ENCODE measurements at places on chromosomes 3 and 15. TPM values are rescaled to one million over a fixed set of nuclear protein-coding genes. Genes with fewer than 3 reads are reported as not detected.

CCR3 gene
- total RNA-seq: not detected

DNA sequence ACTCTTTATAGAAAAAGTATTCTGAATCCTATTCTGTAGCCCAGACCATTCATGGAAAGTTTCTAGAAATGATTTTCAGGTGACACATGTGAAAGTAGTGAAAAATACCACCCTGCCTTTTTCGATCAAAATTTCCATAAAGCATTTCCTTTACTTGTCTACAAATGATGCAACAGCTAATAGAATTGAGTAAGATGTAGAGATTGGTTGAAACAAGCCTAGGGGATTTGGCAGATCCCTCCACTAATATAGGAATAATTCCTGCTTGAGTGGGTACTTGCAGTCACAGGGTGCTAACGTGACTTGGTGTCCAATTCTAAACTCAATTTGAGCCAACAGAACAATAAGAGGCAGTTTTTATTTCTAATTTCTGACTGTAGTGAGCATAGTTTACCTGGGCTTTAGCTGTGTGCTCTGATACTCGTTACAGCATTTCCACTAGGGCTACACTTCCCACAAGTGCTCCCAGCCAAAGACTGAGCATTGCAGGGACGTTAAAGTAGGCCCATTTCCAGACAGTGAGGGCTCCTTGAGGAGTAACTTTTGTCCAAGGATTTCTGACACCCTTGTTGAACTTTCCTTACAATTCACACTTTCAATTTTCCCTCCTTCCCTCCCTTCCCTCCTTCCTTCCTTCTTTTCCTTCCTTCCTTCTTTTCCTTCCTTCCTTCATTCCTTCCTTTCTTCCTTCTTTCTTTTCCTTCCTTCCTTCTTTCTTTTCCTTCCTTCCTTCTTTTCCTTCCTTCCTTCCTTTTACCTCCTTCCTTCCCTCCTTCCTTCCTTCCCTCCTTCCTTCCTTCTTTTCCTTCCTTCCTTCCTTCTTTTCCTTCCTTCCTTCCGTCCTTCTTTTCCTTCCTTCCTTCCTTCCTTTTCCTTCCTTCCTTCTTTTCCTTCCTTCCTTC, 53.9 kb upstream of the TP63 start:
- no peaks in the 10 kb centered on the region for H3K27me3 ChIP-seq
- H3K27ac ChIP-seq: no peak overlapping the region
- no peak overlapping the region for H3K4me3 ChIP-seq
- no peak for DNase-seq
- H3K4me1 ChIP-seq: no peaks in the 10 kb centered on the region

DNA sequence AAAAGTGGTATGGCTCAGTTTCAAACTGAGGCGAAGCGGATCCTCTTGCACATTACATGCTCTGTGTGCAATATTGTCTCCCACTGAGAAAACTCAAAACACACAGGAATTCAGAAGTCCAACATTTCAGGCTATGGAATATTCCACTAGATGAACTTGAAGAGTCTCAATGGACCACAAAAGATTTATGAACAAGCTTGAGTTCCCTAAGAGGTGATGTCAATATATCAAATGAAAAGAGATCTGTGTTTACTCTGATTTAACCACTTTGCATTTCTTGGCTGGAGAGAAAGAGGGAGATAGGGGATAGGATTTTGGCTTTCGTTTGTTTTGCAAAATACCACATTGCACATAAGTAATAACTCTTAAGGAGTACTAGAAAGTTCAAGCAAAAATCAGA, 20.3 kb downstream of the PDZRN3 start:
- DNase-seq: no peak
- H3K36me3 ChIP-seq: no peaks in the 10 kb centered on the region
- H3K27ac ChIP-seq: no peak overlapping the region

DNA sequence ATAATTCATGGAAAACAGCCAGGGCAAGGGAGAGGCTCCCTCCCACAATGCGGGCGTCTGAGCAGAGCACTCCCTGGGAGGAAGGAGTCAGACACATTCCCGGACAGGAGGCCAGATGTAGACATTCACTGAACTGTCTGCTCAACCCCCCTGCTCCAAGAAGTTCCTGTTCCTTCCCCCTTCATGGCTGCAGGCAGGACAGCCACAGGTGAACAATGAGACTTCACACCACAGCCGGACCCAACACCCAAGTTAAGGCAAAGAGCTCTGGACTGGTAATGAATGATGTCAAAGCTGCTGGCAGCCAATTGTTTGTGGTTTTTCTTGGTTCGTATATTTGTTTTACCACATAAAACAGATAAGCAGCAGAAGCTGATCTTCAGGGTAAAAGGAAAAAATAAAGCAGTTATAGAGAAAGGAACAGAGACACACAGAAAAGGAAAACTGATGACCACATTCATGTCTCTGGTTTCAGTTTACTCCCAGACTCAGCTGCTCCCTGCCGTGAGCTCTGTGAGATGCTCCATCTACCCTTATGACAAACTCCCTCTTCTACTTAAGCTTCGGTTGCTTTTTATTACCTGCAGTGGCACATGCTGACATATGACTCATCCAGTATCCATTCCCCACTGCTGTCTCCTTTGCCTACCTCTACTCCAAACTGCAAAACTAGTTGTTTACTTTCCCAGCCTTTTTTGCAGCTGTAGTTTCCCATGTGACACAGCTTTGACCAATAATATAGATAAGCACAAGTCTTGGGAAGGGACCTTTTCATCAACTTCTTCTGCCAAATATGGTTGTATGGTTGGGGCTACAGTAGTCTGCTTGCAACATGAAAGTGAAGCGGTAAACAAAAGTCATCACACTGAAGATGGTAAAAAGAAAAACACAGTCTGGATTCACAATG, 33.1 kb downstream of the DZIP1L start:
- H3K27me3 ChIP-seq: no peaks in the 10 kb centered on the region
- DNase-seq: no peak
- no peak overlapping the region for H3K4me3 ChIP-seq
- no peak overlapping the region for H3K27ac ChIP-seq

GRCh38 chr3:69300296-69300695, 85.6 kb downstream of the FRMD4B start:
- H3K27ac ChIP-seq: no peak overlapping the region
- no peak for DNase-seq
- no peaks in the 10 kb centered on the region for H3K36me3 ChIP-seq
- H3K4me1 ChIP-seq: no peaks in the 10 kb centered on the region
- no peaks in the 10 kb centered on the region for H3K27me3 ChIP-seq

DNA sequence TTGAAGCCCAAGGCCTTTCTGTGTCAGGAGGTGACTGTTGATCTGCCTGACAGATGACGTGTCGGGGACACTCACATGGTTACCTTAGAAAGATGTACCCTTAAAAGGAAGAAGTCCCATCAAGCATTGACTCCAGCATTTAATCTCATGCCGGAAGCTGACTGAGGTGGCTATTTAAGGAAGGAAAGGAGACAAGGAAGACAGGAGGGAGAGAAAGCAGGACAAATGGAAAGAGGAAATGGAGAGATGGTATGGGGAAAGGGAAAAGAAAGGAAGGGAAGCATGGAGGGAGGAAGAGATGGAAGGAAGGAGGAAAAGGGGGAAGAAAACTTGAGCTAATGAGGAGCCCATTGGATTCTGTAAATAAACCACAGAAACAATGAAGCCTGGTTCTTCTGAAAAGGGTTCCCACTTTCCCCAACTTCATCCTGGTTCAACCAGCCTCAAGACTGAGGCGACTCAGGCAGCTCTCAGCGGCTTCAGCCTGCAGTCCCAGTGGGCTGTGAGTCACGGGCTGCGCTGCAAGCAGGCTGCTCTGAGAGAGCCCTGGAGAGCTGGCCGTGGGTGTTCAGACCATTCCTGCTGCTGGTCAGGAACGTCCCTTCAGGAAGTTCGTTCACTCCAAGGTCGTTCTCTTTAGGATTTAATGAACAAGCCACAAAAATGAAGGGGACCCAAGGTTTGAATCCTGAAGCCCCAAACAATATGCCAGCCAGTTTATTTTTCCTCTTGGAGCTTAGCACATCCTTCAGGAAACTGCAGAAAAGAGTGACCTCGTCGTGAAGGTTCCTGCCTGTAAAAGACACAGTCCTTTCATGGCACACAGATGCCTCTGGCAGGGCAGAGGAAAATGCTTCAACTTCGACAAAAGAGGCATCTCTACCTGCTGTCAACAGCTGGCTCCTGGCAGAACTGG, 69.6 kb upstream of the THBS1 start:
- no peak overlapping the region for H3K4me3 ChIP-seq
- H3K27me3 ChIP-seq: no peaks in the 10 kb centered on the region
- no peak overlapping the region for H3K27ac ChIP-seq
- H3K4me1 ChIP-seq: no peaks in the 10 kb centered on the region
- no peaks in the 10 kb centered on the region for H3K36me3 ChIP-seq

DNA sequence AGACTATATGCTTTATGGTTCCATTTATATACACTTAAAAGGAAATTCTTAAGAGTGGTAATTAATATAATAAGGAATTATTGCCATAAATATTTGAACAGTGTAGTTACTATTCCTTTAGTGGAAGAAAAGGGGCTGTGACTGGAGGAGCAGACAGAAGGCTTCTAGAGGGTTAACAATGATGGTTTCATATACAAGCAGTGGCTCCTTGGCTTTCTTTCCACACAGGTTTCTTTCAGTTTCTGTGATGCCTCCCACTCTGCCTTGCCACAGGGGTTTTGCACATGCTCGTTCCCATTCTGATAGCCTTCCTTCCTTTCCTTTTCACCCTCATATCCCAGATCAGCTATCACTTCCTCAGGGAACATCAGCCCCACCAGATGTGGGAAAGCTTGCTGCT, 108.8 kb upstream of the LYSMD4 start:
- no peak overlapping the region for H3K27ac ChIP-seq
- no peaks in the 10 kb centered on the region for H3K36me3 ChIP-seq
- no peak overlapping the region for H3K4me3 ChIP-seq
- DNase-seq: no peak
- no peaks in the 10 kb centered on the region for H3K4me1 ChIP-seq
